ENCODE measurements at places on chromosomes 5 and 9. TPM values are rescaled to one million over a fixed set of nuclear protein-coding genes. Genes with fewer than 3 reads are reported as not detected.

DNA sequence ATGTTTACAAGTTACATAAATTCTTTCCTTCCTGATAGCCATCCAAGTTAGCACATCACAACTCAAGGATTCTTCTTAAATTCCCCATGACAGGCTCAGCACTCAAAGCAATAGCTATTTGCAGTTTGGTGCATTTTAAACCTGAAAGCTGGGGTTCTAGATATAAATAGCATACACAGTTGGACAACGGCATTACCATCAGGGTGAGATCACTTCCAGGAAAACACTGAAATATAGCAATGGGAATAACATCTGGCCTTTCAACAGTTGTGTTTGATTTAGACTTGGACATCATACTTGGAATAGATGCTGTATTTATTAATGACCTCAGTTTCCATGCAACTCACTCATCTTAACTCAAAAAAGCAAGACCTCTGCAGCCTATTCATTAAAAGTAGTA is 24.7 kb upstream of the LECT2 start:
- H3K36me3 ChIP-seq: no peaks in the 10 kb centered on the region
- H3K4me1 ChIP-seq: no peaks in the 10 kb centered on the region
- DNase-seq: no peak
- no peak overlapping the region for H3K27ac ChIP-seq
- H3K27me3 ChIP-seq: no peaks in the 10 kb centered on the region

The SAXO1 gene
- total RNA-seq: not detected

DNA sequence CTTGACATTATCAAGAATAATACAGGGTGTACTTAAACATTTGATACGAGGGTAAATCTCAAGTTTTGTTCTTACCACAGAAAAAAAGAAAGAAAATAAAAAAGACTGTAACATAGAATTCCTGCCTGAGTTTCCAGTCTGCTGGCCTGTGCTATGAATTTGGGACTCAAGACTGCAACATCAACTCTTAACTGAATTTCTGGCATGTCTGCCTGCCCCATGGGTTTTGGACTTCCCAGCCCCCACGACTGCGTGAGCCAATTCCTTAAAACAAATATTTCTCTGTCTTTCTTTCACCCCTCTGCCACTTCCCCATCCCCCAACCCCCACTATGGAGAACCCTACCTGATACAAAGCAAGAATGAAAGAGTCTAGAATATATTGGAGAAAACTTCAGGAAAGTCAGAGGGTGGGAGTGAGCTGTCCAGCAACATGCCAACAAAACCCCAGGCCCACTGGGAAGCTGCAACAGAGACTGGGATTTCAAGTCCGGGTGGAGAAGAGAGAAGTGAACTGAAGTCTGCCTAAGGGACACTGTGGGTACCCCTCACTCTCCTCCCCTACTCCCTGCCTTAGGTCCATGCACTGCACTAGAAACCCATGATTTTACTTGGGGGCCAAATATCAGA is 43.0 kb downstream of the MARCHF3 start:
- H3K36me3 ChIP-seq: no peaks in the 10 kb centered on the region
- peaks cover 12% of the 10 kb centered on the region for H3K4me1 ChIP-seq
- no peaks in the 10 kb centered on the region for H3K27me3 ChIP-seq
- DNase-seq: no peak

GRCh38 chr5:113357696-113358476 is 76.9 kb downstream of the TSSK1B start:
- no peaks in the 10 kb centered on the region for H3K4me1 ChIP-seq
- no peak for DNase-seq
- no peak overlapping the region for H3K27ac ChIP-seq
- H3K27me3 ChIP-seq: no peaks in the 10 kb centered on the region
- H3K4me3 ChIP-seq: no peak overlapping the region

GRCh38 chr5:115577329-115577728 is 24.9 kb downstream of the TICAM2 start:
- H3K4me1 ChIP-seq: no peaks in the 10 kb centered on the region
- DNase-seq: no peak
- no peak overlapping the region for H3K4me3 ChIP-seq
- H3K27ac ChIP-seq: no peak overlapping the region
- no peaks in the 10 kb centered on the region for H3K36me3 ChIP-seq

Measured in K562 (cell line).